Smooth muscle cell of the brain vasculature (primary cell): ENCODE measurements at places on chromosomes 16 and 17.
A peak's percentile ranks its signal among the peaks of the same experiment; 100 is the strongest.

DNA sequence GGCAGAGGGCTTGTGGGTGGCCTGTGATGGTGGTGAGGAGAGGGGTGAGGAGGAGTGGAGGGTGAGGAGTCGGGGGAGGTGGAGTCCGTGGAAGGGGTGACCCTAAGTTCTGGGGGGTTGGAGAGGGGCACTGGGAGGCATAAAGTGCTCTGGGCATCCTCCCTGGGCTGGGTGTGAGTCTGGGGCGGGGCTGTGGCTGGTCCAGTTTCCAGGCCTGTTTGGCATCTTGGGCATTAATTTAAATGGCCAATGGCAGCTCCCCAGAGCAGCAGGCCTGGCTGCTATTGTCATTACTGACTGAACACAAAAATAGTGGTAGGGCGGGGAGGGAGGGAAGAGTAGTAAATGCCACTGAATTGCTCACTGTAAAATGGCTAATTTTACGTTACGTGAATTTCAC is 7.7 kb upstream of the ARHGAP23 start:
- DNase-seq: no peak

DNA sequence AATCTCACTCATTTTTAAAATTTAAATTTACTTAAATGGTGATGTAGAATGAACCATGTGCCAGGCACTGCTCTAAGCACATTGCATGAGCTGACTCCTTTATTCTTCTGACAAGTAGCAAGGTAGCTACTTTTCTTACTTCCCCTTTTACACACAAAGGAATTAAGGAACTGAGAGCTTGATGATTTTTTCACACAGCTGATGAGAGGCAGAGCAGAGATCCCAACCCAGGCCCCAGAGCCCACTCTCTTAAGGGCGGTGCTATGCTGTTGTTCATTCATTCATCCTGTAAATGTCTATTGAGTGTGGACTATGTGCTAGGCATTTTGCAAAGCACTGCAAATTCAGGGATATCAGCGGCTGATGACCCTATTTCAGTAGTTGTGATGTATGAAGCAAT is 17.9 kb downstream of the SEC14L5 start:
- no peak for DNase-seq

GRCh38 chr16:11797957-11798299 is 870 bp upstream of the ZC3H7A start:
- no peak for DNase-seq

- peak; percentile 32 for DNase-seq
These were observed 119.6 kb downstream of the SPAG9 start for GRCh38 chr17:51000835-51001638.

DNA sequence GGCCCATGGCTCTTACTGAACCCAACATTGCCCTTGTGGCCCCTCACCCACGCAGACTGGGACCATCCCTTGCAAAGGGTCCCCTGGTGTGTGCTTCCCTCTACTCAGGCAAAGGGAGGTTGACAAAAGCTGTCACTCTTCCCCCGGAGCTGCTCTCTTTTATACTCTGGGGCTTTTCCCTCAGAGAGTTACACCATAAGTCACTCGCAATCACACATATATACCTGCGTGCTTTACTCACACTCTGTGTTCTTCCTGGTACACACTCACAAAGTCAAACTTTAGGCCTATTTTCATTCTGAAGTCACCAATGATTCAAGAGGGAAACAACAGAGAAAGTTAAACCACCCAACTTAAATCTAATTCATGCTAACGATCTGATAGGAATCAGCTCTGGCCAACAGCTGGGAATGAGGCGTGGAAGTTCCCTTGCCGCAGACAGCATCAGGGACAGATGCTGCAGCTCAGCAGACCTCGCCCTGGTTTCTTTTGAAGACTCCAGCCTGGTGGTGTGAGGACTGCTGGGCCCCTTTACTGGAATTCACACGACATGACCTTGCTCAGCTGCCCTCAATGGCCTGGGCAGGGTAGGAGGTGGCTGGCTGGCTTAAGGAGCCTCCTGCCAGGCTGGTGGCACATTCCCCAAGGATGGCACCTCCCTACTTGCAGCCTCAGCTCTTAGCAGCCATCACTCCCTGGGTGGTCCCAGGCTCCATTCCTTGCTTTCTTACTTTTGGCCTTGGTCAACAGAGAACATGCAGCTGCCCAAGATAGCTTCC is 27.3 kb downstream of the HIC1 start:
- DNase-seq: no peak

GRCh38 chr16:22942811-22943210 is 128.8 kb downstream of the HS3ST2 start:
- DNase-seq: no peak

GRCh38 chr16:50731130-50731988 is 10.5 kb upstream of the CYLD start:
- no peak for DNase-seq

GRCh38 chr17:19996502-19996901 is 12.7 kb upstream of the SPECC1 start:
- DNase-seq: no peak

- no peak for DNase-seq
These were observed 6.5 kb upstream of the NPIPB7 start for GRCh38 chr16:28478506-28479180.

- DNase-seq: no peak
These were observed 506.9 kb downstream of the RBFOX1 start for GRCh38 chr16:7839568-7839967.

GRCh38 chr17:34622862-34623623 is 43.7 kb downstream of the TMEM132E start:
- no peak for DNase-seq

DNA sequence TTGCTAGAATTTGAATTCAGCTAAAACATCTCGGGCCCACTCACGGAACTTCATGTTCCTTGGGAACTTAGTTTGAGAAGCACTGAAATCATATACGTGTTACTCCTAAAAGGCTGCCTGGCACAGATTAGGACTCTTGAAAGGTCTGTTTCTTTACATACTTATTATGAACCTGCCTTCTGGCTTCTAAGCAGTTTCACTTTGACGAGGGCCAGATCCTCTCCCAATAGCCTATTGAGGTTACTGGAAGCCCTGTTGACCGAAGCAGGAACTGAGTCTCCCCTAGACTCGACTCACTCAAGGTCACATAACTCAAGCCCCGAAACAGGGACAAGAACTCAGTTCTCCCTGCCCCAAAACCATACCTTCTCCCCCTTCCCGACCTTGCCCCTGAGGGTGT is 121.9 kb upstream of the PLCG2 start:
- no peak for DNase-seq

DNA sequence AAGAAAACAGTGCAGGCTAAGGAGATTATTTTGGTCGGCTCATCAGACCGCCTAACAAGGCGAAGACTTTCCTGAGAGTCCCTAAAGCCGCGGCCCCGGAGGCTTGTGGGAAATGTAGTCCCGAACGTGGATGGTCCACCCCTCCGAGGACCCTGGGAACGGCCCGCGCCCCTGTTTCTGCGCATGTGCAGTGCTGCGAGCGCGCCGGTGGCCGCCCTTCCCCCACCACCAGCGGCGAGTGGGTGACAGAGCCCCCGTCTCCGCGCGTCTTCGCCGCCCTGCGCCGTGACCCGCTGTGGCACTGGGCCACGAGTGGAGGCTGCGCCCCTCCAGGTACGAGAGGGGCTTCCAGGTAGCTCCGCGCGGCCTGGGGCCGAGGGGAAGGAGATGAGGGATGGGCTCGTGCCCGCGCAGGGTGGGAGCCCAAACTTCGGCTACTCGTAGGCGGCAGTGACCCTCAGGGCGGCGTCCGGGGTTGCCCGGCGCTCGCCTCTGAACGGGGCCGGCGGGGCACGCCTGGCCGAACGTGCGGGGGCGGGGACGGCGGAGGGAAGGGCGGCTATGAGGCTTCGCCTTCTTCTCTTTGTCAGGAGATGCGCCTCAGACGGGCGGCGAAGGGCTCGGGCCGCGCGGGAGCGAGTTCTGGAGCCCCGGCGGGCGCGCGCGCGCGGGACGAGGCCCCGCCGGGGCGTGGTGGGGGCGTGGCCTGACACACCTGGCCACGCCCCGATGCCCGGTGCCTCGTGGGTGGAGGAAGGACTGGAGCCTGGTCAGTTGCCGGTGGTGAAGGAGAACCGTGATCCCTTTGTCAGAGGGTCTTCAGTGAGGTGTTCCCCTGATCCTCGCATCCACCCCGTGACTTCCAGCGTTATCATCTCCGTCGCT is at the start of gene ZFP1:
Gene ZFP1 (plus strand): TSS at position 214 of the 885 bp plus-strand sequence. CDS start 4,428 bp downstream, outside the sequence.
- peak; percentile 82 for DNase-seq

- DNase-seq: no peak
These were observed 2.3 kb downstream of the TP53 start for GRCh38 chr17:7684851-7685532.

DNA sequence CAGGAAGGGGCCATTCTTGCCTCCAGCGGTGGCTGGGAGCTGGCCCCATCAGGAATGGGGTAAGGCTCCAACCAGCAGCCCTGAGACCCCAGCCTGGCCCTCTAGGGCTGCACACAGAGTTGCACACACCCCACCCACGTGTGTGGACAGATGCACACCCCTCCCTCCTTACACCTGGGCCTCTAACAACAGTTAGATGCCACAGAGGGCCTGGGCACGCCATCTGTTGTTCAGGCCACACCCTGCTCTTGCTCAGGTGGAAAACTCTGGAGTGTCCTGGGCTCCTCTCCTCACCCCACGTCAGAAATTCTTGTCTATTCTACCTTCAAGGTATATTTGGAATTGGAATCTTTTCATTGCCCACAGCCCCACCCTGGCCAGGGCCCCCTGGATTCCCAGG is 13.3 kb upstream of the RAI1 start:
- no peak for DNase-seq

DNA sequence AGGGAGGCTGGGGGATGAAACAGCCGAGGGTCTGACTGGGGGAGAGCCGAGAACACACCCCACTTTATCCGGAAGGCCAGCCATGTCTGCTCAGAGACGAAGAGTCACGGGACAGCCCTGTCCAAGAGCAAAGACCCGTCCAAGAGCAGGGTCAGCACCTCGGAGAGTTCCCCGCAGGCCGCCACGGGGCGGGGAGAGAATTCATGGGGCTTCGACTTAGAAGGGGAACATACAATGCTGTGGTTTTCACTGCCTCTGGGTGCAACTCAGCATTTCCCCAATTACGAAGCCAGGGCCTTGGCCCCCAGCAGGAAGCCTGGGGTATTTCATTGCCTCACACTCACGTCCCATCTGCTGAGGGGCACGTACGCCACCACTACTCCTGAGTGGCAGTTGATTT is 59.3 kb downstream of the JPH3 start:
- DNase-seq: peak; percentile 9

GRCh38 chr17:59405944-59406705 is 74.7 kb downstream of the YPEL2 start:
- DNase-seq: no peak

DNA sequence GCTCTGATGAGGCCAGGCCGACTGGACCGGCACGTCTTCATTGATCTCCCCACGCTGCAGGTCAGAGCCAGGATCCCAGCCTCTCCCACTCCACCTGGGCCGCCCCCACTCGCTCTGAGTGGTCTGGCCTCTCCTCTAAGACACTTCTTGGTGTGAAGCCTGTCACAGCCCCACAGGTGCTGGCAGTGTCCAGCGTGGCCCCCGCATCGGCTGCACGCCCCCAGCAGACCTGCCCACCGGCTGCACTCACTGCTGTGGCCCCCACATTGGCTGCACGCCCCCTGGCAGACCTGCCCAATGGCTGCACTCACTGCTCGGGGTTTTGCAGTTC is 15.8 kb upstream of the RPL13 start:
- no peak for DNase-seq

- DNase-seq: no peak
These were observed 17.8 kb downstream of the CDH8 start for GRCh38 chr16:62018301-62019060.
